ENCODE measurements at places on chromosomes 12 and 14. TPM values are rescaled to one million over a fixed set of nuclear protein-coding genes. Genes with fewer than 3 reads are reported as not detected.

The LBHD2 gene
- total RNA-seq, result not detected

The PZP gene
- total RNA-seq, result 1.5 TPM

The PTGR2 gene
- total RNA-seq, result 4.2 TPM

The PIK3C2G gene
- total RNA-seq, result not detected

The OR4K17 gene
- total RNA-seq, result not detected

The SLC17A8 gene
- not detected for total RNA-seq

The NT5DC3 gene
- 3.6 TPM for total RNA-seq

The BICDL1 gene
- not detected for total RNA-seq

The TCL1A gene
- not detected for total RNA-seq

The ITGA5 gene
- total RNA-seq, result 714 TPM

The AQP5 gene
- 0.09 TPM for total RNA-seq

The C1S gene
- 2.7 TPM for total RNA-seq

The DTD2 gene
- 22.2 TPM for total RNA-seq

The IFNG-AS1 gene
- total RNA-seq, result not detected

The CMKLR1 gene
- 0.28 TPM for total RNA-seq

The KRT75 gene
- total RNA-seq, result not detected

The ADSS1 gene
- 7.4 TPM for total RNA-seq

The ADAM20 gene
- total RNA-seq, result 1.2 TPM

The PTCSC3 gene
- total RNA-seq, result not detected

The TRHDE gene
- total RNA-seq, result not detected

The AKAP6 gene
- total RNA-seq, result 0.56 TPM

The DPY19L2 gene
- total RNA-seq, result 2.5 TPM

The PLBD1 gene
- total RNA-seq, result 0.09 TPM
